ENCODE measurements at places on chromosomes 6 and 20.

DNA sequence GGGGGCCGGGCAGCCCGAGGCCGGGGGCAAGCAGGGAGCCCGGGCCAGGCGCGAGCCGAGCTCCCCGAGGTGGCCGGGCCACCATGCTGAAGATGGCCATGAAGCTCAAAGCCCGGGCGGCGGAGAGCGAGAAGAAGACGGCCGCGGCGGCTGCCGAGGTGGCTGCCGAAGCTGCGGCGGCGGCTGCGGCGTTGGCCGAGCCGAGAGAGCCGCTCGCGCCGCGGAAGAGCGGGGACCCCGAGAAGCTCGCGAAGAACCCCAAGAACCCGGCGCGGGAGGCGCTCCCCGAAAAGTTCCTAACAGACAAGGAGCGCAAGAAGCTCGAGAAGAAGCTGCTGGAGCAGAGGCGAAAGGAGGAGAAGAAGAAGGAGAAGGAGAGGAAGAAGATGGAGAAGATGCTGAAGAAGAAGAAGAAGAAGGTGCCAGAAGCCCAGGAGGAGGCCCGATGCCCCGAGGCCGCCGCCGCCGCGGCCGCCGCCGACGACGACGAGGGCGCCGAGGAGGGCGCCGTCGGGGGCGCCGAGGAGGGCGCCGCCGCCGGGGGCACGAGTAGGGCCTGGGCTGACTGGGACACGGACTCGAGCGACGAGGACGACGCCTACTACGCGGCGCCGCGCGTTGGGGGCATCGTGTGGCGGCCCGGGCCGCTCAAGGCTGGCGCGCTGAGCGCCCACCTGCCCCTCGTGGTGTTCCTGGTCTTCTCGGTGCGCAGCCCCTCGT lies 37.4 kb downstream of the GNAS start:
- peak; percentile 23 for DNase-seq

GRCh38 chr6:98836025-98836961 lies 1.9 kb downstream of the POU3F2 start:
- DNase-seq = no peak

DNA sequence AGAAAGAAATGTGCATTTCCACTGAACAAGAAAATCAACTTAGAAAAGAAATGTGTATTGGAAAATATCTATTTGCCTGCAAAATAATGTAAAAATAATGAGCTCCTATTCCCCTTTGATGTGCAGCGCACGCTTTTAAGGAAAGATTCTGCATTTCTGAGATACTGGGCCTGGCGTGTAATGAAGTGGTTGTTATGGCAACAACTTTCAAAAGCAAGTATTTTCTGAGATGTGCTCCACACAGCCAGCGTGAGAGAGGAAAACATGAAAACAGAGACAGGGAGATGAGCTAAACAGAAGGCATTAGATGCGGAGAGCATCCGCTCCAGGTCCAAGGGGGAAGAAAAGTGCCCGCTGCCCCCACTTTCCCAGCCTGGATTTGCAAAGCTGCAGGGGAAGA lies 39.1 kb upstream of the GTSF1L start:
- DNase-seq = no peak

GRCh38 chr20:49685809-49686208 lies 27.9 kb downstream of the B4GALT5 start:
- DNase-seq = no peak

GRCh38 chr6:25196464-25196863 lies 82.7 kb upstream of the CARMIL1 start:
- DNase-seq = no peak

GRCh38 chr20:25280051-25280573 lies 32.2 kb downstream of the PYGB start:
- no peak for DNase-seq

- no peak for DNase-seq
Observed at GRCh38 chr6:88044530-88044929, 3.1 kb upstream of the SPACA1 start.
